ENCODE measurements at places on chromosomes 2 and 18. TPM values are rescaled to one million over a fixed set of nuclear protein-coding genes. Genes with fewer than 3 reads are reported as not detected.

Gene AKAIN1
- 4.6 TPM for total RNA-seq

DNA sequence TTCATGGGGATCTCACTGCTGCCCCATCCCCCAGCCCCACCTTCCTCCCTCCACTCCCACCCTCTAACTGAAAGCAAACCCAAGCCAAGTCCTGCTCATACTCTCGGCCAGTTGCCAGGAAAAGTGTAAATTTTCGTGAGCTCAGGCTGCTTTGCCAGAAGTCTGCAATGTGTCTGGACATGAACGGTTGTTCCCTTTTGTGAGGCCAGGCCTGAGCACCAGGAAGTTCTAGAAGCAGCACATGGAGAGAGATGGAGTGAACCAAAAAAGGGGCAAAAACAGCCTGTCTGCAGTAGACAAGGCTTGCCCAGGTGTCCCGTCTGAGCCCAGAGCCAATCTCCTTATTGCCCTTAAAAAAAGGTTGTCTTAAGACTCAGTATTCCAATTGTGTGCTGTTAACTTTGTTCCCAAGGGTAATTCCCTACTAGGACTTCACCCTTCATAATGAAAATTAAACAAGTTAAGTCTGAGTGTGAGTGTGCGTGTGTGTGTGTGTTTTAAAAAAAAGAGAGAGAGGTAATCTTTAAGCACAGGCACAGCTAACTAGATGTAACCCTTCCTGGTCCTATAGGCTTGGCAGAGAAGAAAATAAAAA lies 247.1 kb downstream of the BCL11A start:
- H3K27me3 ChIP-seq: no peaks in the 10 kb centered on the region
- no peaks in the 10 kb centered on the region for H3K4me1 ChIP-seq
- H3K4me3 ChIP-seq: no peak overlapping the region
- DNase-seq: no peak
- H3K36me3 ChIP-seq: no peaks in the 10 kb centered on the region
- no peak overlapping the region for H3K27ac ChIP-seq

Gene BMP10
- total RNA-seq: not detected

- no peaks in the 10 kb centered on the region for H3K27me3 ChIP-seq
- no peak overlapping the region for H3K4me3 ChIP-seq
- no peaks in the 10 kb centered on the region for H3K36me3 ChIP-seq
- no peaks in the 10 kb centered on the region for H3K4me1 ChIP-seq
Observed at GRCh38 chr2:5352286-5352685, 339.9 kb upstream of the SOX11 start.

- H3K4me1 ChIP-seq: no peaks in the 10 kb centered on the region
- H3K36me3 ChIP-seq: no peaks in the 10 kb centered on the region
- no peaks in the 10 kb centered on the region for H3K27me3 ChIP-seq
- H3K4me3 ChIP-seq: no peak overlapping the region
Observed at GRCh38 chr2:190726255-190726654, 77.4 kb downstream of the NAB1 start.

- no peak overlapping the region for H3K4me3 ChIP-seq
- no peak for DNase-seq
- no peaks in the 10 kb centered on the region for H3K4me1 ChIP-seq
- no peaks in the 10 kb centered on the region for H3K36me3 ChIP-seq
- H3K27me3 ChIP-seq: no peaks in the 10 kb centered on the region
- H3K27ac ChIP-seq: no peak overlapping the region
Observed at GRCh38 chr2:187912950-187913349, 358.7 kb upstream of the TFPI start.

GRCh38 chr2:37377187-37377532 lies 32.7 kb downstream of the QPCT start:
- H3K36me3 ChIP-seq: no peaks in the 10 kb centered on the region
- H3K27ac ChIP-seq: peak overlapping the region; percentile 97
- H3K4me1 ChIP-seq: peaks cover 7% of the 10 kb centered on the region
- DNase-seq: no peak
- no peak overlapping the region for H3K4me3 ChIP-seq
- no peaks in the 10 kb centered on the region for H3K27me3 ChIP-seq

Gene ACVR2A
- 7.2 TPM for total RNA-seq

GRCh38 chr2:20241973-20242726 lies 17.2 kb upstream of the SDC1 start:
- no peaks in the 10 kb centered on the region for H3K36me3 ChIP-seq
- H3K4me3 ChIP-seq: no peak overlapping the region
- no peaks in the 10 kb centered on the region for H3K27me3 ChIP-seq
- no peak for DNase-seq

Gene RAB17
- 2.9 TPM for total RNA-seq

Gene ARHGAP25
- total RNA-seq: 9.5 TPM

- no peaks in the 10 kb centered on the region for H3K36me3 ChIP-seq
- H3K27me3 ChIP-seq: no peaks in the 10 kb centered on the region
- no peaks in the 10 kb centered on the region for H3K4me1 ChIP-seq
Observed at GRCh38 chr2:199734011-199734410, 117.0 kb downstream of the FTCDNL1 start.

Gene INHBB
- total RNA-seq: 4.5 TPM

- no peaks in the 10 kb centered on the region for H3K36me3 ChIP-seq
- H3K4me3 ChIP-seq: no peak overlapping the region
- H3K4me1 ChIP-seq: peaks cover 14% of the 10 kb centered on the region
Observed at GRCh38 chr2:102620332-102620731, 979 bp downstream of the SLC9A2 start.

DNA sequence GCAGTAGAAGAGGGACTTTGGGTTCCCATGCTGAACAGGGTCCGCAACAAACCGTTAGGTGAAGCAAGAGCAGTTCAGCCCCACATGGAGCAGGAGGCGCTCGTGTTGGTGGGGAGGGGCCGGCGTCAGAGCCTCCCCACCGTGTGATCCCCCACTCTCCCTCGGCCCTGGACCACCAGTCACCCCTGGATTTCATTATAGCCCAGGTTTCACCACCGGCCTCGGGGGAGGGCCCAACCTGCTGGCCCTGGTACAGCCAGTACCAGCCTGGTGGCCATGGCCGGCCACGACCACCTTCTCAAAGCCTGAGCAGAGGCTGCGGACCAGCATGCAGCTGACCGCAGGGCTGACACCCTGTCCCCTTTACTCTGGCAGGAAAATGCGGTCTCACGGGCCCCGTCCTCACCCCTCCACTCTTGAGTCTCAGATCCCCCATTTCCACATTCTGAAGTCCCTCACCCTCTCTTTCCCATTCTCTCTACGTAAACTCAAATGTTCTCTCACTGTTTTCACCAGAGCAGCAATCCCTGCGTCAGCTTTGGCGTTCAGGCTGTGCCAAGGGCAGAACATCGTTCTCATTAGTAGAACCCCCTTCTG lies 8.6 kb downstream of the MLPH start:
- DNase-seq: no peak
- peaks cover 5% of the 10 kb centered on the region for H3K27me3 ChIP-seq
- H3K4me3 ChIP-seq: no peak overlapping the region
- no peak overlapping the region for H3K27ac ChIP-seq

Gene CFAP65
- total RNA-seq: not detected

DNA sequence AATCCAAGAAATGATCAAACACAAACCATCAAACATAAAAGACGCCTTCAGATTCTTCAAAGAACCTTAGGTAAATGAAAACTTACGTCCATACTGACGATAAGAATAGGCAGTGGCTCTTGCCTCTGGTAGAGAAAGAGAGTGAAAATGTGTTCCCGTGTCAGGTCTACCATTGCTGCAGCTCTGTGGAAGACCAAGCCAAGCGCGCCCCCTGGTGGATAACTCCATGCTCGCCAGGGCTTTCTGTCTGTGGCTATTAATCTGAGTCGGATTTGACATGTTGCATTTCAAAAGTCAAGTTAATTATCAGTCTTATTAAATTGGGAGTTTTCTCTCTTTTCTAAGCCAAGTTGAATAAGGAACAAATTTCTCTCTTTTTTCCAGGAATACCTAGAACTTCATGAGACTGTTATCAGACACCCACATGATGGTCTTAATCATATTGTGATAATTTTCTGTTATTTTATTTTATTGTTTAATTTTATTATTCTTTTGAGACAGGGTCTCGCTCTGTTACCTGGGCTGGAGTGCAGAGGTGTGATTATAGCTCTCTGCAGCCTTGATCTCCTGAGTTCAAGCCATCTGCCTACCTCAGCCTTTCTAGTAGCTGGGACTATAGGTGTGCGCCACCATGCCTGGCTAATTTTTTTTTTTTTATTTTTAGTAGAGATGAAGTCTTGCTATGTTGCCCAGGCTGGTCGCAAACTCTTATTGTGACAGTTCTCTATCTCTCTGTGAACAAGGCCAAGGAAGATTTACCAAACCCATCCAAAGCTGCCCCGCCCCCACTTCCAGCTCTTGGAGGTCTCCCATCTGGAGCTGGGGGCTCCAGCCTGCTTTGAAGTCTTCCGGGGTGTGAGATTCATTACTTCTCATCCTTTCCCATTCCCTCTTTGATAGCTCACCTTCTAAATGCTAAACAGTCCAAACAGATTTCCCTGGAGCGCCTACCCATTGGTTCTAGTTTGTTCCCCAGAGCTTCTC lies 15.8 kb upstream of the ZAP70 start:
- H3K36me3 ChIP-seq: no peaks in the 10 kb centered on the region
- H3K27ac ChIP-seq: no peak overlapping the region
- H3K27me3 ChIP-seq: no peaks in the 10 kb centered on the region
- H3K4me3 ChIP-seq: no peak overlapping the region

DNA sequence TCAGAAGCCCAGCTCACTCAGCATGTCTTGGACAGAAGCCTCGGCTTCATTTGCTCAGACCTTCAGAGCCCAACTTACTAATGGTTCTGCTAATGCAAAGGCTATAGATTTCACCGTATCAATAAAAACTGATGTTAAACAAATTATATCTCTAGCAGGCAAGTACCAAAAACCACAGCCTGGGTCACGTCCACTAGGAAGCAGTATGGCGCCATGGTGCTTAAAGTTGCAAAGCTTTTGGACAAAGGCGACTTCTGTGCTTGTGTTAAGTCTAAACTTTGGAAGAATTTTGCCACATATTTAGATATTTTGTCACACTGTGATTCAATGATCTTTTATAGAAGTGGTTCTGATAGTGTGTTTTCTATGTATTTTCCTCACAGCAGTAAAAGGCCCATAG lies 276.8 kb upstream of the PARD3B start:
- H3K4me1 ChIP-seq: no peaks in the 10 kb centered on the region
- H3K27ac ChIP-seq: no peak overlapping the region
- H3K27me3 ChIP-seq: peaks cover 3% of the 10 kb centered on the region

Gene TSPYL6
- total RNA-seq: not detected

All from adrenal gland (tissue), 19 donors.